ENCODE measurements at places on chromosomes 2 and 18.

GRCh38 chr2:2748399-2749205 is 417.5 kb upstream of the MYT1L start:
- no peak for DNase-seq

DNA sequence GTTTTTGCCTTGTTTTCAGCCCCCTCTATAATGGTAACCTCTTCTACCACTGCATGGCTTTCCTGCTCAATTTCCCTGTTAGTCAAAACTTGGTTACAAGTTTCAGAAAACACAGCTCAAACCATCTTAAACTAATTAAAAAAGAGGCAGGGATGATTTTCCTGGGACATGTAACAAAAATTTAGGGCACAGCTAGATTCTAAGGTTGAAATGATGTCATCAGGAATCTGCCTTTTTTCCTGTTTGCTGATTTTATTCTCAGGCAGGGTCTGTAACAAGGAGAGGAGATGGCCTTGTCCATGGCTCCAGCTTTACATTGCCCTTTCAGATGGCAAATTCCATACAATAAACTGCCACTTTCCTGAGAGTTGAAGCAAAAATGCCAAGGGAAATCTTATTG is 157.9 kb upstream of the CREB1 start:
- no peak for DNase-seq

- no peak for DNase-seq
Measured at GRCh38 chr2:157414050-157414449, 29.8 kb downstream of the CYTIP start.

- peak; percentile 50 for DNase-seq
Measured at GRCh38 chr2:132588576-132588975, 81.4 kb downstream of the LYPD1 start.

DNA sequence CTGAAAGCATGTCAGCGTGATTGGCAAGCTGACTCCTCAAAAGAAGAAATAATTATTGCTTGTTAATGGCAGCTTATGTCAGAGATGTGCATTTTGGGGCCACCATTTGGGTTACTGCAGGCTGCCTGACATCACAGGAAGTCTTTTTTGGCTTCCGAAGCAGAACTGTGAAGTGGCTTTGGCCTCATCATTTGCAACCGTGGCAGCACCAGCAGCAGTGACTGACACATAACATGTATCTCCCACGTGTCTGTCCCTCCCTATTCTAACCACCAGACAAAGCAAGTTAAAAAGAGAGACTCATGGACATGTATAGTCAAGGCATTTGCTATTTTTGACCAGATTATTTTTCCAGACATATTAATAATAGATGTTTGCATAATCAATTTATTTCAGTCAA is 488.7 kb upstream of the ACVR2A start:
- no peak for DNase-seq

DNA sequence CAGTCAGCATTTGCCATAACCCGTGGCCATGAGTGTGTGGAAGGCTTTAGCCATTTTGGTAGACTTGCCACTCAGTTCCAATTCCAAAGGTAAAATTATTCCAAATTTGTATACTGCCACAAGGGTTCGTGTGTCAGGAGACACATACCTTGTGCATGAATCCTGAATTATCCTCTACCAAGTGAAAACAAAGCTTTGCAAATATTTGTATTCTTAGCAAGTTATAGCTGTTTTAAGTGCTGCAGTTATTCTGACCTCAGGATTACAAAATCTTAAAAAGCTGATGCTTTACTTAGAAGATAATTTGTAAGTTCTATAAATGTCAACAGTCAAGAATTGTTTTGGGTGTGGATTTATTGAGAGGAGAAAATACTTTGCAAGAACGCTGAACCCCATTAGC is 100.6 kb downstream of the ANTXR1 start:
- DNase-seq, result no peak

GRCh38 chr2:237735798-237736197 is 62.8 kb upstream of the RBM44 start:
- no peak for DNase-seq

DNA sequence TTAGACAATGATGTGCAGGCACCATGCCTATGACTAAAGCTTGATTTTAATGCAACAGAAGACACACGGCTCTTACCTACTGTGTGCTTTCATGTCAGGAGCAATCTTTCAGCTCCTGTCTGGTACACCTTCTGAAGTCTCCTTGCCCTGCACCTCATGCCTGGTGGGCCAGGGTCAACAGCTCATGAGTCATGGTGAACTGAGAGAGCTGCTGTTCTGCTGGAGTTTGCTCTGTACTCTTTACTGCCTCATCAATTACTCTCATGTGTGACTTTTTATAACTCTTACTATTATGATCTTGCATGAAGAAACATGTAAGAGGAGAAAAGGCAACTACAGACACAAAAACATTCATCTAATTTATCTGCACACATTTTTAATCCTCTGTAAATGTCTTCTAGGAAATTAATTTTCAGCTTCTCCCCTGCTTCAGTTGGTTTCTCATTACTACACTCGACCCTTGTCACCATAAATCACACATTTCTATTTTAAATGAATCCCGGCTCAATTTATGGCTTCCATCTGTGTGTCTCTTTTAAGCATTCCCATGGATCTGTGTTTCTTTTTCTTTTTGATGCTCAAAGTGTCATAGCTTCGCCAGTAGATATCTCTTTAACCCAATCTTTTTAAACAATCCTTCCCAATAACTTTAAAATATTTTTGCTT is 9.7 kb downstream of the SERPINB7 start:
- no peak for DNase-seq

DNA sequence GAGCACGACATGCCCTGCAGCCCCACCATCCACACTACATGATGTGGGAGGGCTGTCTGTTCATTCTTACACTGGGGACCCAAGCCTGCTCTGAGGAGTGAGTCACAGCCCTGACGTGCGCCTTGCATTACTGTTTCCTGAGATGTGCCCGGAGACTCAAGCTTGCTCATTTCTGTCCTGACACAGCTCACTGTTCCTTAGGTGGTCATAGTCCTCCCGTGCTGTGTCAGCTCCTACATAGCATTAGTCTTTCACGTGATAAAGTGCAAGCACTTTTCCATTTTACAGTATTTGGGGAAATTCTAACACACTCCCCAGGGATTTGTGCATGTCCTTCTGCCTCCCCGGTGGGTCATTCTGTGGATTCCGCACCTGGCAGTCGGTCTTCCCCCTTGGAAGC is 46.2 kb upstream of the TRIM43B start:
- no peak for DNase-seq

GRCh38 chr2:180980943-180981911 is 822 bp downstream of the UBE2E3 start:
- peak; percentile 72 for DNase-seq

- no peak for DNase-seq
Measured at GRCh38 chr18:45164551-45164950, 450.7 kb upstream of the SLC14A2 start.

DNA sequence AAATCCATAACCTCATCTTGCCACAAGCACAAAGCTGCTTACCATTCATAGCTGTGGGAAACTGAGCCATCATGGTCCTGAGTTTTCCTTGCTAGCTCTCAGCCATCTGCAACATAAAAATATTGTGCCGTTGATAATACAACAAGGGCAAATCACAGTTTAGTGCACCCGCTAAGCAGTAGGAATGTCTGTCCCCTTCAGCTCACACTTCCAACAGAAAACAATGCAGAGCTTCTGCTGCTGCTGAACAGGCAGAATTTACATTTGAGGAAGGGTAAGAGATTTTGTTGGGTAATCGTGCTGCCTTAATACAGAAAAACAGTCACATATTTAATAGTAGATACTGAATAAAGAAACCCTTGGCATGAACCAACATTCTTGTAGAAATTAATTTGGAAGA is 32.3 kb downstream of the ITSN2 start:
- no peak for DNase-seq

DNA sequence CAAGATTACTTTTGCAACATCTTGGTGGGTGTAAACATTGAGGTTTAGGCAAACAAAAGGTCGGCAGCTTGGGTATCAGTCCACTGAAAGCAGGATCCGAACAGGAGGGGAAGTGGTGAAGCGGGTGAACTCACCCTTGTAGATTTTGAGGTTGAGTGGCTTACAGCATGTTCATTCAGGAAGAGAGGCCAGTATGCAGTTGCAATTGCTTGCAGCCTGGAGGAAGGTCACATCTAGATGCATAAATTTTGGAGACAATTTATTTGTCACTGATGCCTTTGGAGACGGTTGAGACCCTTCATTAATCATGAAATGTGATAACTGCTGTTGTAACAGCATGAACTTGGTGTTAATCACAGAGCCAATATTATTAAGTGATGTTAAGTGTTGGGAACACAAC is 131.1 kb downstream of the LTBP1 start:
- no peak for DNase-seq

DNA sequence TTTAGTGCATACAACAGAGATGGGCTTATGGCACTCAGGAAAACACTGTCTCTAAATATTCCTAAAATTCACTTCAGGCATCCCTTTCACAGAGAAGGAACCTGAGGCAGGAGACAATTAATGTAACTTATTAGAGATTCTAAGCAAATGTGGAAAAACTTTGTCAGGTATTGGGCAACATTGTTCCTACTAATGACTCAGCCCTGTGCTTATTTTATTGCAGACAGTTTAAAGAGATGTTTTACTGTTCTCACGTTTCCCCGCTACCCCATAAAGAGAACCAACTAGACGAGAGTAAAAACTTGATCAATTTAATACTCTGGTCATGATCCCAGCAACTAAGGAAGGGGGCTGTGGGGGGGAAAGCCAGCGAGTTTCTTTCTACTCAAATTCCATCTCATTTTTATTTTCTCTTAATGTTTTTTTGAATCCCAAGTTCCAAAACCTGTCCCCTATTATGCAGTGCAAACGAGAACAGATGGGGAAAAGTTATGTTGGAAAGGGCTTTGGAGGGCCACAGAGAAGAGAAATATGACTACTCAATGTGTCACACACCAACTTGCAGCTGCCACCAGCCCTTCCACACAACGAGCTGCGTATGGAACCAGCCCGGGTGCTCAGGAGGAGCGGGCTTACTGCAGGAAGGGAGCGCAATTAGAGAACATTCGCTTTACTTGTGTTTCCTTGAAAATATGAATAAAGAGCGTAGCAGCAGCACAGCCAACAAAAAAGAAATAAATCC is 18.7 kb upstream of the ACVR1 start:
- DNase-seq, result no peak

- DNase-seq, result peak; percentile 86
Measured at GRCh38 chr2:175690113-175690837, 311.8 kb downstream of the LNPK start.

DNA sequence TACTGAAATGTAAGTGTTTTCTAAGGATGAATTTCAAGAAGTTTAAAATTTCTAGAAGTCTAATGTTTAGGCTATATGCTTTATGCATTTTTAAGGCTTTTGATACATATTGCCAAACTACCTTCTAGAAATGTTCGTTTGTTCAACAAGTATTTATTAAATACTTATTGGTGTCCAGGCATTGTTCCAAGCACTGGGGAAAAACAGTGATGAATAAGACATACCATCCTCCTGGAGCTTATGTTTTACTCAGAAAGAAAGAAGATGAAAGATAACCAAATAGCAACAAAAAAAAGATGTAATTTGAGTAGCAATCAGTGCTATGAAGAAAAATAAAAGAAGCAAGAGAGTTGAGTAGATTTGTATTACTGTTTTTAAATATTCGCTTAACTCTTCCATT is 692.9 kb downstream of the SLC4A3 start:
- DNase-seq, result no peak

DNA sequence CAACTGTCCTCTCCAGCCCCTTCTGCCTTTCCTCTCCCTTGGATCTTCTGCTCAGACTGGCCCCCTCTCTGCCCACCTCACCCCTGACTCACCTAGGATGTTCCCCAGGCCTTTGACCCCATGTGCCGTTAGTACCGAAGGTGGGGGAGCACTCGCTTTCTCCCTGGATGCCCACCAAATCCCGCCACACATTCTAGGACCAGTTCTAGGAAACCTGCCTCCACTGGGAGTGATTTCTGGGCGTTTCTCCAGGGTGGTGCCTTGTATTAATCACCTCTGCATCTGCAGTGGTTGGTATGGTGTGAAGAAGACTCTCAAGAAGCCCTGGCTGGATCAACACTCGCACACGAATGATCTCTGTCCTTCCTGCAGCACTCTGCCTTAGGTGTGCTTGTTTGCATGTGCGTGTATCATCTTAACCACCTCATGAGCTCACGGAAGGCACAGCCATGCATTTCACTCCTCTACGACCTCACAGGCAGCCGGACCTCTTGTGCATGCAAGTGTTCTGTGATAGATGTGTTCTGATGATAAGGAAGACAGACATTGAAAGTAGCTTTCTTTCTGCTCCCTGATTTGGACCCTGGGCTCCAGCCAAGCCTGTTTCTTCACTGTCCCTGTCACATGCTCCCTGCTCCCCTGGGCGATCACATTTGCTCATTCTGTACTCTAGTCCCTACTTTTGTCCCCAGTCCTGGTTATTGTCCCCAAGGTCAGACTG is 69.4 kb downstream of the LIPG start:
- DNase-seq, result no peak

DNA sequence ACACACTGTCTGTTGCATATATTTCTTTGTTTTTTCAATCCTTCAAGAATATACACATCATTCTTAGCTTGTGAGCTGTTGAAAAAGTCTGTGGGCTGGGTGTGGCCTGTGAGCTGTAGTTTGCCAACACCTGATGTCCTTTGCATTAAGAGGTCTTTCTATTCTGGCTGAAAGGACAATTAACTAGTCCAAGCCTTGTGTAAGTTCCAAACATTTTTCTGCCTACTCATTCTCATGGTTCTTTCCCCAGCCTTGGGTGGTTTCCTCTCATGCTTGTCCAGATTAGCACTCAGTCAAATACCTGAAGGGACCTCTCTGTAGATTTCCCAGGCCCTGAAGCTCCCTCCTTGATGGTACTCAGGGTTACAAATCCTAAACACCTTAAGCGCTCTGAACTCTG is 57.8 kb upstream of the NABP1 start:
- DNase-seq, result peak; percentile 26

DNA sequence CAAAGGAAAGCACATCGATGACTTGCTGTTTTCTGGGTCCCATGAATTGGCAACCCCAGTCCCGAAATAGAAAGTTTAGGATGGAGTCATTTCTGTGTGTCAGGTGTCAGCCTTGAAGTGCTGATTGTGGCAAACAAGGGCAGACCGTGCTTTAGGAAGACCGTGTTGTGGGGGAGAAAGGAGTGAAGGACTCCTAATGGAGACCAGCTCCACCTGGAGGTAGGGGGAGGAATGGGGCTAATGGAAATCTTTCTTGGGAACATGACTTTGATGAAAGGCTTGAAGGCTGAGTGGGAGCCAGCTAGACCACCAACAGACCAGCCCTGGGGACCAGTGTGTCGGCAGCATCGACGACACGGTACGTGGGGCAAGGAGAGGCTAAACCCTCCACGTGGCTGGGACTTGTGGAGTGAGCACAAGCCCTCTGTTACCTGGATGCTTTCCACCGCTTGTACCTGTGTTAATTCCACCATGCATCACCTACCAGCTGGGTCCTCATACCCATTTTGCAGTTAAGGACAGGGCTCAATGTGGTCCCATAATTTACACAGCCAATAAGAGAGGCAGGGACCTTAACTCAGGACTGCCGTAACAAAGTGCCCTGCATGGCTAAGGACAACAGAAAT is 104.2 kb downstream of the SH3BP4 start:
- peak; percentile 8 for DNase-seq

GRCh38 chr2:28801726-28802125 is 8.9 kb upstream of the SPDYA start:
- no peak for DNase-seq

Measured in OCI-M1 (cell line).